ENCODE measurements at places on chromosomes 16 and 17.

DNA sequence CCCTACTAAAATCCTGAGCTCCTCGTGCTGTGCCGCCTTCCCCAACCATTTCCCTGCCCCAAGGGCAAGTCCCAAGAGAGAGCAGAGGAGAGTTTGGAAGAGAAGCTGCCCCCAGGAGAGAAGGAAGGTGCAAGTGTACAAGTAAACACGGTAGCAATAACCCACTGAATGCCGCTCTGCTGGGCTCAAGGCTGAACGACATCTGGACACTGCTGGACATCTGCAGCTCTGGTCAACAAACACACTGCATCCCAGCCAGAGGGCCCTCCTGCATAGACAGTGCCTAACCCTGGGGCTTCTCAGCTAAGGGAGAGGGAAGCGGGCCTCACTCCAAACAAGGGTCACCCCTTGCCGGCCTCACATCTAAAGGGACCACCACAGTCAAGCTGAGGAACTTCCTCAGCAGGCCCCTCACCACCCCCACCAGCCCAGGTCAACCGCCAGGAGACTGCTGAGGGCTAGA, 12.7 kb downstream of the JUP start:
- DNase-seq = no peak

GRCh38 chr17:42553866-42554249, 1.1 kb downstream of the HSD17B1 start:
- no peak for DNase-seq

DNA sequence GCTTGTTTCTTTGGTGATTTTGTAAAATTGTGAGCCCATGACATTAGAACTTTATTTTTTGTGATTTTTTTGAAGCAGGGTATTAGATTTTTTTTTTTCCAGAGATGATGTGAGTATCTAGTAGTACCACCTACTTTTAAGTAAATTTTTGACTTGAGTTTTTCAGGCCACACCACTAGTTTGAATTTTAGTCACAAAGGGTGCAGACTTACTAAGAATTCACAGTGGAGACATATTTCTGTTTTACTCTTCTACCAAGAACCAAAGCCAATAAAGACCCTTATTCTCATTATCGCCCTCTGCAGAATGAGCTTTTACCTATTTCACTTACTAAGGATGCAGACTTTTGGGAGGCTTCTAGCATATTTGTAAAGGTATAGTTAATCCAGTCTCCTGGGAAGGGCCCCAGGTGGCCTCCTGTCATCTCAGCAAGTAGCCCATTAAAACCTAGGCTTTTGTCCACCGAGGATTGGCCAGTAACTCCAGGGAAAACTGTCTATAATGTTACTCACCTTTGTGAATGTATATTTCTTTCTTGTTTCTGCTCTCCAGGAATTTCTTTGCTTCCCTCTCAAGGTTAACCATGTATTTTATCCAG, 30.6 kb downstream of the NLK start:
- DNase-seq = no peak

GRCh38 chr17:37225465-37225864, 150.3 kb upstream of the C17orf78 start:
- DNase-seq = no peak

DNA sequence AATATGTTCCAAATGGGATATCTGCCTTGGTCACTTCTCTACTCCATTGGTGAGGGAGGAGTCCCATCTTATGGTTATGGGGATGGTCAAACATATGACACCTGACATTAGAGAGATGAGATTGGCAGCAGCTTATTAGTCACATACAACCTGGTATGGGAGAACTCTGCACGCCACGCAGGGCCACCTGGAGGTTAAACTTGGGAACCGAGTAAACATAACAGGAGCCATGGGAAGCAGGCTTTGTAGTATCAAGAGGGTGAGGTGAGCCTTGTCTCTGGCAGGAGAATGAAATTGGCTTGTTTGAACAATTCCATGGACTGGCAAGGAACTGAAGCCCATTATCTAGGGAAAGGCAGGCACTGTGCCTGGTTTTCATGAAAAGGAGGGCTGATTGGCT, 238.7 kb upstream of the ELAC2 start:
- no peak for DNase-seq

GRCh38 chr17:45855691-45856336, 11.1 kb downstream of the SPPL2C start:
- no peak for DNase-seq

DNA sequence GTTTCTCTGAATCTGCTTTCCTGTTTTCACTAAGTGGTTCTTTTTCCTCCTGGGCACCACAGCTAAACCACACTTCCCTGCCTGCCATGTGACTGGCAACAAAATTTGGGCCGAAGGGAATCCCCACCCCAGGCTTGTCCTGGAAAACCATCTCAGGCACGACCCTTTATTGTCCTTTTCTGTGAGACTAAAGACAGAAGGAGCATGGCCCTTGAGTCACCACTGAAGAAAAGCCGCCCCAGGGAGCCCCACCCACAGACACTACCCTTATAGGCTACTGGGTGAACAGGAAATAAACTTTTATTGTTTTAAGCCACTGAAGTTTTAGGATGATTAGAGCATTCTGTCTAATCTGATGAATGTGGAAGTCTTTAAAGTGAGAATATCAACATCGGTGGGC, 88.6 kb upstream of the BRD7 start:
- no peak for DNase-seq

GRCh38 chr16:3854750-3855541, 25.6 kb downstream of the CREBBP start:
- DNase-seq = no peak

GRCh38 chr17:45347444-45347843, 30.6 kb upstream of the MAP3K14 start:
- DNase-seq = no peak

GRCh38 chr17:71405101-71405500, 715.7 kb upstream of the SOX9 start:
- DNase-seq = no peak

DNA sequence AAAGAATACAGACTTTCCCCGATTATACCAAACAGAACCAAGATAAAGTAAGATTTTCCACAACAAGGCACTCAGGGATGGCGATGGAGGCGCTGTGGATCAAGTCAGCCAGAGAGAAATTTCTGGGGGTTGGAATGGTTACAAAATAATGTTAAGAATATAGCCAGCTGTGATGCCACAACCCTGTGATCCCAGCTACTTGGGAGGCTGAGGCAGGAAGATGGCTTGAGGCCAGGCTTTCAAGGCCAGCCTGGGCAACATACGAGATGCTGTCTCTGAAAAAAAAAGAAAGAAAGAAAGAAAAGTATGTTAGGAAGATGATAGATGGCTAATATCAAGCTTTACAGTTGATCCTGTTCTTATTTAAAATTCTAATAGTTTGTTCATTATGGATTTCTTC, 10.6 kb upstream of the ALOX12 start:
- no peak for DNase-seq

- no peak for DNase-seq
These were observed 32.8 kb upstream of the RASD1 start for GRCh38 chr17:17528696-17529652.

DNA sequence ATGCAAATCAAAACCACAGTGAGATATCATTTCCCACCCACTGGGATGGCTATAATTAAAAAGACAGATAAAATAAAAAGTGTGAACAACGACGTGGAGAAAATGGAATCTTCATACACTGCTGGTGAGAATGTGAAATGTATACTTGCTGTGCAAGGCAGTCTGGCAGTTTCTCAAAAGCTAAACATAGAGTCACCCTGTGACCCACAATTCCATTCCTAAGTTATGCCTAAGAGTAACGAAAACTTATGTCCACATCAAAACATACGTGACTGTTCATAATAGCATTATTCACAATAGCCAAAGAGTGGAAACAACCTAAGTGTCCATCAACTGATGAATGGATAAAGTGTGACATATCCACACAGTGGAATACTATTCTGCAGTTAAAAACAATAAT, 38.1 kb upstream of the VPS4A start:
- DNase-seq = no peak

DNA sequence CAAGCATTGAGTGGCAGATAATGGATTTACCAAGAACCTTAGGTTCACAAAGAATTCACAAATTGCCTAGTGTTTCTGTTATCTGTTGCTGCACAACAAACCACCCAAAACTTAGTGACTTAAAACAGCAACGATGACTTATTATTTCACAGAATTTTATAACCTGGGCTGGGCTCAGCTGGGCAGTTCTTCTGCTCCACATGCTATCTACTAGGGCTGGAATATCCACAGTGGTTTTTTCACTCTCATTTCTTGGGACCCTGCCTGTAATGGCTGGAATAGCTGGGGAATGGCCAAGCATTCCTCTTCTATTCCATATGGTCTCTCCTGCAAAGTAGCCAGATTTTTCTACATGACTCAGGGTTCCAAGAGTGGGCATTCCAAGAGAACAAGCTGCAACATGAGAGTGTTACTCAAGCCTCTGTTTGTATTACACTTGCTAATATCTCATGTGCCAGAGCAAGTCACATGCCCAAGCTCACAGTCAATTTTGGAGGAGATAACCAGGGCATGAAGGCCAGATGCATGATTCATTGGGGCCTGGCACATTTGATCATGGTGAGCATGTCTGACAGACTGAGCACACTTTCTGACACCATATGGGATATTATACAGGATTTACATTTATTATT, 4.9 kb upstream of the PSMD7 start:
- DNase-seq = no peak

DNA sequence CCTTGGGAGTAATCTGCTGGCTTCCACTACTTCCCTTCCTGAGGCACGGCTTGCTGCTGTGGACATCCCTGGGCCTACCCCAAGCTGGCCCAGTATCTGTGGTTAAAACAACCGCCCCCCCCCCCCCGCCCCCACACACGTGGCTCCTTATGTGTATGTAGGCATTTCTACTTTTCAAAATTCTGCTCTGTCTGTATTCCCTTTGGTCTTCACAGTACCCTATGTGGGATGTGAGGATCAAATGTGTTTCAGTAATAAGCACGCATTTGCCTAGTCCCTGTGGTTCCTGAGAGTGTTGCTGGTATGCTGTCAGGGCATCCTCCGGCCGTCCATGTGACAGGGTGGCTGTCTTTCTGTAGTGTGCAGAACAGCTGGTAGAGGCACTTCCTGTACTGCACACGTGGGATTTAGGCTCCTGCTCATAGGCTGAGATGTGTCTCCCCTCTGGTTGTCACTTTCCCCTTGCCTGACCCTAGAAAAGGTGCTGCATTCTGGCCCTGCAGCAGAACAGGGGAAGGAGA, 2.2 kb downstream of the NT5M start:
- DNase-seq = no peak

- no peak for DNase-seq
These were observed 681 bp downstream of the USP43 start for GRCh38 chr17:9645851-9646545.

GRCh38 chr16:71669926-71670536, 44.0 kb downstream of the MARVELD3 start:
- DNase-seq = no peak

DNA sequence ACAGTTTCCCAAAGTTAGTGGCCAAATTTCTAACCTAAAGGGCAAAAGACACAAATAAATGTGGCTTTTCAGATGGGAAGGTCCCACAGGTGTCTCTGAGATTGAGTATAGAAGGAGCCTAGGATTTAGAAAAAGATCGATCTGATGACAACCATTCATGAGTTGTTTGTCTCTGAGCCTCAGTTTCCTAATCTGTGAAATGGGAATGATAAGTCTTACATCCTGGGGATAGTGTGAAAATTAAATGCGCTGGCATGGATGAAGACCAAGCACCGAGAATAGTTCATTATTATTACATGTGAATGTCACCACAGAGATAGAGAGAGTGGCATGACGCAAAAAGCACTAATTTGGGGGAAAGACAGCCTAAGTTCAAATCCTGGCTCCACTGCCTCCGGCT, 7.2 kb downstream of the CDH5 start:
- no peak for DNase-seq

DNA sequence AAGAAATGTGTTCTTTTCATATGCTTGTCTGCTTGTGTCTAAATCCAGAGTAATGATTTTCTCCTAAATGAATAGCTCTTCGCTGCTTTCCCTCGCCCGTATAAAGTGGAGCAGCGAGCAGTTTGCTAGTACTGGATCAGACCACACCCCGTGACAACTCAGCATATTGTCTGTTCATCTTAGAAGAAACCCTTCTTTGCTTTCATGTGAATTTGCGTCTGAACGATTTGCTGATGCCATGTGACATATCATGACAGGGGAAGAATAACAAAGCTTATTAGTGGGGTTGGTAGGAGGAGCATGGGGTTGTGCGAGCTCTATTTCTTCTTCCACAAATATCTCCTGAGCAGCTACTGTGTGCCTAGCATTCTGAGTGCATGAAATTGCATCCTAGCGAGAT, 44.1 kb upstream of the CACNG4 start:
- DNase-seq = no peak

DNA sequence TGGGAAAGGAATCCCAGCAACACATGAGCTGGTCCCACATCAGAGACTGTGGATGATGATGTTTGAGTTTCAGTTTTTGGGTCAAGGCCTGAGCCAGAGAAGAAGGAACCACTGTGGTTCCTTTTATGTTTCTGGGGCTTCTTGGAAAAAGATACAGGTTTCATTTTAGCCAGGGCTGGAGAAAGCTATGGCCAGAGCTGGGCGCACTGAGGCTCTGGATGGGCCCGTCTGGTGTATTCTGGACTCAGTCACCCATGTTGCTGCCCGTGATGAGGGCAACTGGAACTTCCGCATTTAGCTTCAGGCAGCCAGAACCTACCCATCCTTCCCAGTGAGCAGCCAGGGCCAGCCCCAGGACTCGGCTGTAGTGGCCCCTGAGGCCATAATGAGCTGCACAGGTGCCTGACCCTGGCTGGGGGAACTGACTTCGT, 15.0 kb upstream of the PITPNA start:
- no peak for DNase-seq

DNA sequence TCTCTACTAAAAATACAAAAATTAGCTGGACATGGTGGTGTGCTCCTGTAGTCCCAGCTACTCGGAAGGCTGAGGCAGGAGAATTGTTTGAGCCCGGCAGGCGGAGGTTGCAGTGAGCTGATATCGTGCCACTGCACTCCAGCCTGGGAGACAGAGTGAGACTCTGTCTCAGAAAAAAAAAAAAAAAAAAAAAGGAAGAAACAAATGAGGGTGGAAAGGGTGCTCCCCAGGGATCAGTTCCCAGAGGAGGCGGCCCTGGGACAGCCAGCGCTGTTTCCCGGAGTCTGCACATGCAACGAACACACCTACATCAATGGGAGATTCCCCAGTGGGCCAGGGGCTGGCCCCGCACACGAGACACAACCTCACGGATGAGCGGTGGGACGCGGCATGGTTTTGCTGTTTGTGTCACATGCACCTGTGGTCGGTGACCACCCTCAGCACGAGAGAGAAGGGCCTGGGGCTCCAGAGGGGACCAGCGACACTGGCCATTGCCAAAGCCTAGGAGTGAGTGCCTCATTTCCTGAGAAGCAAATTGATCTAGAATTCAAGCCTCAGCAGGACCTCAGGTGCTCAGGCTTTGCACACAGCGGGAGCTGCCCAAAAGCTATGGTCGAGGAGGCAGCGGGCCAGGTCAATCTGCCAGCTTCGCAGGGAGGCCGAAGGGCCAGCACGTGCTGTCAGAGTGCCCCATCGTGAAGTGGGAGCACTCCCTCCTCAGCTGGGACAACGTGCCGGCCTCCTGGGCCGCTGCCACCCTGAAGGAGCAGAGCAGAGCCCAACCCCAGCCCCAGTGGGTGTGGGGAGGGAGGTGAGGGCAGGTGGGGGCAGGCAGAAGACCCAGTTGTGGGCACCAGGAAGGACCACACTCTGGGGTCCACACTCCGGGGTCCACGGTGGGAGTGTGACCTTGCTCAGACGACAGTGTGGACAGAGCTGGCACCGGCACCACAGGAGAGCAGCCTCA, 13.8 kb upstream of the WDR45B start:
- no peak for DNase-seq

- DNase-seq = no peak
These were observed 39.0 kb downstream of the SMURF2 start for GRCh38 chr17:64622931-64623654.
